ENCODE measurements at places on chromosomes 13 and 19.
A peak's percentile ranks its signal among the peaks of the same experiment; 100 is the strongest.

GRCh38 chr19:13817615-13818371 is 22.6 kb downstream of the ZSWIM4 start:
- no peak for DNase-seq

GRCh38 chr19:51128227-51128626 is 3.5 kb downstream of the SIGLEC9 start:
- no peak for DNase-seq

DNA sequence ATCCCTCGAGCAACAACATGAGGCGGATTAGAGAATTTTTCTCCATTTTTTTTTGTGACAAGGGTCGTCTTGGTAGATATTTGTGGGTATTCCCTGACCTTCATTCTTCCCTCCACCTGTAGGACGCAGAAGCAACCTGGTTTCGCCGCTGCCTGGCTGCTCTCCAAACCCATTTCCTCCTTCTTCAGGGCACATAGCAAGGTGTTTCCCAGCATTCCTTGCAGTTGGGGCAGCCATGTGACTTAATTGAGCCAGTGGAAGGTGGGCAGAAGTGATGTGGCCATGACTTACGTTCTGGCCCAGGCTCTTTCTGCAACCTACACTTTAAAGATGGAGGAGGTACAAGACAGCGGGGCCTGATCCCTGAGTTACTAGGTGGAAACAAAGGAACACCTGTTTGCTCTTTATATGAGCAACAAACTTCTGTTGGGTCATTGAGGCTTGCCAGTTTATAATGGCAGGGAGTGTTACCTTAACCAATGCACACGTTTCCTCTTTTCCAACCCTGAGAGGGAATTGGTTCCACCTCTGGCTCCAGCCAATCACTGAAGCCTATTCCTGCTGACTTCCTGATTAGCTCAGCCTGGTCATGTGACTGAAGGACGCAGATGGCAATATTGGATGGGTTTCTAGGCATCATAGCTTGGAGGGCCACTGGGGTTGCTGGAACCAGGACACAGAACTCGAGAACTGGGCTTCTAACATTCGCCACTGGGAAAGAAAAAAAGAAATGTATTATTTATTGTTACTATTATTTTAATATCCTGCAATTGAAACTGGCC is 30.8 kb upstream of the ZNRF4 start:
- no peak for DNase-seq

- DNase-seq, result no peak
Measured at GRCh38 chr19:33403221-33403972, 29.9 kb downstream of the CEBPG start.

- DNase-seq, result no peak
Measured at GRCh38 chr19:33198169-33198568, 4.0 kb downstream of the LRP3 start.

DNA sequence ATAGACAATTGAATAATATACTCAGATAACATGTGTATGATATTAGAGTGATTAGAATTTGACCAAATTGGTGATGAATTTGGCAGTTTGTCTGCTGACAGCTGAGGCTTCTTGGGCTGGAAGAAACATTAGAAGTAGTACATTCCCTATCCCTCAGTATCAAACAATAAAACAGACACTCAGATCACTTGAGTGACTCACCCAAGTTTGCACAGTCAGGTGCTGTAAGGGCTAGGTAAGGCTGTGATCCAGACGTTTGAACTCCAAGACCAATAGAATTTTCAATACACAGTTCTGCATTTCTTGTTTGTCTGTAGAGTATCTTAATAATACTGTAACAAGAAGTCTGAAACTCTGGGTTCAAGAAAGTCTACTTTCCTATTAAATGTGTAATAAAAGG is 223.5 kb downstream of the POSTN start:
- no peak for DNase-seq

GRCh38 chr19:58229255-58229639 is 533 bp downstream of the ZNF544 start:
- peak; percentile 55 for DNase-seq

GRCh38 chr13:110393761-110394160 is 86.7 kb downstream of the COL4A2 start:
- no peak for DNase-seq

- no peak for DNase-seq
Measured at GRCh38 chr19:28556371-28556770, 656.6 kb downstream of the UQCRFS1 start.

GRCh38 chr13:19606737-19607136 is 26.7 kb upstream of the MPHOSPH8 start:
- DNase-seq, result no peak

DNA sequence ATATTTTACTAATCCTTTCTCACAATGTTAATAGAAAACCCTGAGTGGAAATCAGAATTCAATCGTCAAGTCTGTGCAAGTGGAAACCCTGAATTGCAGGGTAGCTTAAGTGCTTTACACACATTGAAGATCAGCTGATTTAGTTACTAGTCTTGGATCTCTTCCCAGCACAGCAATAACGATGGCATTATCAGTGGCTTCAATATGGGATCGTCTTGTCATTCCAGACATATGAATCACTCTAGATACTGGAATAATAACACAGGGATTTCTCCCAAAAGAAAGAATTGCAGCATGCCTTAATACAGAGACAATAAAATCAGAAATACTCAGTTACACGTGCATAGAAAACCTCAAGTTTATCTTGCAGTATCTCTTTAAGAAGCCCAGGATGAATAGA is 12.6 kb upstream of the METTL21C start:
- peak; percentile 82 for DNase-seq
